ENCODE measurements at places on chromosomes 2 and 18.

GRCh38 chr2:68784915-68785314, 50.3 kb downstream of the ARHGAP25 start:
- DNase-seq, result no peak

- no peak for DNase-seq
Observed at GRCh38 chr2:233385489-233386044, 31.3 kb downstream of the DGKD start.

DNA sequence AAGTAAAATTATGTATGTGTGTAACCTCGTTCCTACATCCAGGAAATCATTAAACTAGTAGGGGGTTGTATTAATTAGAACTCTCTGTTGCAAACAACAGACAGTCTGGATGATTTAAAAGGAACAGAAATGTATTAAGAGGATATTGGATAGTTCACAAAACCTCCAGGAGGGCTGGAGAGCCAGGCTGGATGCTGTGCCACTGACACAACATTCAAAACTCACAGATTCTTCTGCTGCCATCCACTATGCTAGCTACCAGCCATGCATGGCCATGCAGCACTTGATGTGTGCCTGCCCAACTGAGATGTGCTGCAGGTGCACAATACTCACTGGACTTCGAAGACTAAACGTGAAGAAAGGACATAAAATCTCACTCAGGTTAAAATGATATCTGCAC, 48.2 kb upstream of the SH3RF3 start:
- DNase-seq, result no peak

DNA sequence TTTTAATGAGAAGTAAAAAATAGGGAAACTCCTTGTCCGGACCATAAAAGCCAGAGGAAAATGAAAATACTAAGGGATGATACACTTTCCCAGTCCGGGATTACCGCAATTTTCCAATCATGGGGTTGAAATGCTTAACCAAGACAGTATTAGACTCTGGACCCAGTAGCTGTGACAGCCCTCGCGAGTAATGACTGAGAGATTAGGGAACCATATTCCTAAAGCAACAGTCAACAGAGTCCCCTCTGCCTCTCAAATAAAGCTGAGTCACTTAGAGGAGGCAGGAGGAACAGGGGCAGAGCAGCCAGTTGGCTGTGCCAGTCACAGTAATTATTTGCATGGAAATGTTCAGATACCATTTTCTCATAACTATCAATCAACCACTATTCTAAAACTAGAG, 34.8 kb downstream of the GPATCH11 start:
- DNase-seq, result no peak

GRCh38 chr18:31056296-31056695, 13.8 kb upstream of the DSC3 start:
- DNase-seq, result no peak

- DNase-seq, result no peak
Observed at GRCh38 chr2:141940709-141941108, 190.1 kb downstream of the LRP1B start.

GRCh38 chr2:48424356-48424755, 105.6 kb upstream of the STON1 start:
- DNase-seq, result no peak

- DNase-seq, result no peak
Observed at GRCh38 chr18:53946594-53946993, 277.9 kb downstream of the MBD2 start.

GRCh38 chr2:222548992-222549391, 106.9 kb downstream of the FARSB start:
- DNase-seq, result no peak

GRCh38 chr18:22428672-22429071, 11.0 kb upstream of the CTAGE1 start:
- no peak for DNase-seq

DNA sequence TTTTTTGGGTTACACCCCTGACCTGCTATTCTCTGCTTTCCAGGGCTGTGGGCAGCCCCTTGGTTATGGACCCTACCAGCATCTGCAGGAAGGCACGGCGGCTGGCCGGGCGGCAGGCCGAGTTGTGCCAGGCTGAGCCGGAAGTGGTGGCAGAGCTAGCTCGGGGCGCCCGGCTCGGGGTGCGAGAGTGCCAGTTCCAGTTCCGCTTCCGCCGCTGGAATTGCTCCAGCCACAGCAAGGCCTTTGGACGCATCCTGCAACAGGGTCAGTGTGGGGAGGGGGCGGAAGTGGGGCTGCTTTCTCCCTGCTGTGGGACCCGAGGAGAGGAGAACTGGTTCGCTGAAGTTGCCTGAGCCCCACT, 9.7 kb upstream of the WNT10A start:
- DNase-seq, result no peak

All from T-helper 9 cell (primary cell).